ENCODE measurements at places on chromosomes 7 and 10. TPM values are rescaled to one million over a fixed set of nuclear protein-coding genes. Genes with fewer than 3 reads are reported as not detected.

MET gene
- 255 TPM for total RNA-seq

C10orf71 gene
- not detected for total RNA-seq

GUSB gene
- total RNA-seq, result 26.7 TPM

UCMA gene
- total RNA-seq, result not detected

COL13A1 gene
- total RNA-seq, result 0.35 TPM

ANKRD61 gene
- not detected for total RNA-seq

ZNF33A gene
- total RNA-seq, result 20.0 TPM

PSD gene
- 3.5 TPM for total RNA-seq

TFPI2 gene
- 65.1 TPM for total RNA-seq

KNDC1 gene
- not detected for total RNA-seq

DNA sequence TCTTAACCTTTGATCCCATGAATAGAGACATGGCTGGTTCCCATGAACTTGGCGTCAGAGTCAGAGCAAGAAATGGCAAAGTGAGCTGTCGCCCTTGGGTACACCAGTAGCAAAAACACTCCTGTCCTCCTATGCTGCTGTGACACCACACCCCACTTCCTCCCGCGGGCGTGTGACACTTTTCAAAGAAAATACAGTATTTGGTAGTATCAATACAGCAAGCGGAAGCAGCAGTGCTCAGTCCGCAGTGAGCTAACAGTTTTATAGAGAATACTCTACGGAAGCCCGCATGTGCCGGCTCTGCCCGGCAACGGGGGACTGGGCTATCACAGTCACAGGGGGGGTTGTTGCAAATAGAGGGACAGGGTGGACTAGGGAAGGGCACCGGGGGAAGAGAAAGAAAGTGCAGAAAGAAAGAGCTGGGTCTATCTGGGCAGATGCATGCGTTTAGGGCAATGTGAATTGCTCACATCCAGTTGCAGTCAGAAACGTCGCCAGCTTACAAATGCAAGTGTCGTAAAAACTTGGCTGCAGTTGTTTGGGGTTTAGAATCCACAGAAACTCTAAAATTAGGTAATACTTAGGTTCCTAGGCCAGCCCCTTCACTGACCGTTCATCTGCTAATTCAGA is 49.8 kb downstream of the PRKCQ start:
- DNase-seq, result no peak

- peak; percentile 13 for DNase-seq
These were observed 275.2 kb downstream of the AUTS2 start for GRCh38 chr7:69873512-69873911.

DNA sequence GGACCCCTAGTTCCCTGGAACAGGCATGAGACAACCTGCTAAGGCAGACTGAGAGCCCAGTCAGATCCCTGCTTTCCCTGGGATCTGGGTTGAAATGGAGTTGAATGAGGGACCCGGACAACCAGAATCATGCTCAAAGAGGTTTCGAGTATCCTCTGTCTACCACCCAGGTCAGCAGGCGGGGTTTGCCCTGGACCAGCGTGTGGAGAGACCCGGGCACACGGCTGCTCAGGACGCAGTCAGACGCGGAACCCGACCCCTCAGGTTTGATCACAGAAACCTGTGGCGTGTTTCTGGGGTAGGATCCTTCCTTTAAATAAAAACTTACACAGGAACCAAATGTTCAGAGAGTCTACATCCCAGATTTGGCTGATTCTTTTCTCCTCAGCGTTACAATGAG is 330.6 kb downstream of the PTPRN2 start:
- no peak for DNase-seq

DNA sequence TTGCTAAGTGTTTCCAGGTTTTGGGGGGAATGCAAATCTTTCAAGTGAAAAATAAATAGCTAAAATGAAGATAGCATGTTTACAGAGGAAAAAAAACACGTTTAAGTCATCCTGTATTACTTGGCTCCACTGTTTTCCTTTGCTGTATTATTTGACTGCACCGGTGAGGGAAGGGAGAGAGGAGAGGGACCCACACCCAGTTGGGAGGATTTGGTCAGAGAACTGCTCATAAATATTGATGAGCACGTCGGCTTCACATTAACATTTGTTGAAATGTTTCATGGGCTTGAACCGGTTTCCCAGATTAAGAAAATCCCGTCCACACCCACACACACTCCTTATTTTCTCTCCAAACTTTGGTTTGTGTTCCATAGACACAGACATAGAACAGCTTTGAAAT is 493.8 kb upstream of the MGMT start:
- no peak for DNase-seq

DNA sequence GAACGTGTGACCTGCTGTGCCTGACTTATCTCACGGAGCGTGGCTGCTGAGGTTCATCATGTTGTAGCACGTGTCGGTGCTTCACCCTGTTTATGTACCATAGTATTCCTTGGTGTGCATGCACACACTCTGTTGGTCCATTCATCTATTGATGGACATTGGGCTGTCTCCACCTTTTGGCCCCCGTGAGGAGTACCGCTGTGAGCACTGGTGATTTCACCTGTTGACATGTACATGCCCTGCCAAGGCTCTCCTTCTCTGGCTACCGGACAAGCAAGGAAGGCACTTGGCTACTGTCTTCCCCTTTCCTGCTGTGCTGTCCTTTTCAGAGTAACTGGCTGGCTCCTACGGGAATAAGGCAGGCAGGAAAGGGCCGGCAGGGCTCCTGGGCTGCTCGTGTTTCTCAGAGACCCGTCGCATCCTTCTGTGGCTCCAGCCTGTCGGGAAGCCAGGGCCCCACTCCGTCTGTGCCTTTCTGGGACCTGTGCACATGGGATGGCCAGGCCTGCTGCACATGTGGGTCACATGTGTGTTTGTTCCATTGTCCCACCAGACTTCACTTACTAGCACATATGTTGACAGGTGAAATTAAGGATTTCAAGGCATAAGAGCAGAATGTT is 17.8 kb upstream of the TBRG4 start:
- DNase-seq, result no peak

DNA sequence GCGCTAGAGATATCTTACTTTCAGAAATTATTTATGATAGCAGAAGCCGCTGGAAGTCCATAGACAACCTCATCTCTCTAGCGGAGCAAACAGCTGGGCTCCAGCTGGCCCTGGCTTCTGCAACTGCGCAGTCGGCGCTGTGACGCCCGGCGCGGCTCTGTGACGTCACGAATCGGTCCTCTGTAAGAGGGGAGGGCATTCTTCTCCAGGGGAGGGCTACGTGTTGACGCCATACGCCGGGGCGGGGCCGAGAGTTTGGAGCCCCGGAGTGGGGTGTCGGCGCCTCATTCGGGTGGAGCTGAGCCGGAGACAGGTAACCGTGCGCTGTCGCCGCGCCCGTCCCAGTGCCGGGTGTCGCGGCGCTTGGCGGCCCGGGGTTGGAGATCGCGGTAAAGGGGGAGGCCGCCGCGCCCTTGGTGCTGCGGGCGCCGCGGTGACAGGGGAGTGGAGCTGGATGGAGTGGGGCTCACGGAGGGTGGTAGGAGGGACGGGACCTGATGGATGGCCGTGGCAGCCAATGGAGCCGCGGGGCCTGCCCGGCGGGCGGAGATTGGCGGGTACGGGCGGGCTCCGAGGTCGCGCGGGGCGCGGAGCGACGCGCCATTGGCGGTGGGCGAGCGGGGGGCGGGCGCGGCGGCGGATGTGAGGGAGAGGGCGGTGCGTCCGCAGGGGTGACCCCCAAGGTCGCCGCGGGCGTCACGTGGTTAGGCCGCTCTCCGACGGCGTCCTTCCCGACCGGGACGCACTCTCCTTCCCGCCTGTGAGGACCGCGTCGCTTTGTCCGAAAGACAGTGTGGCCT is at the start of gene OGDH:
OGDH (plus strand) TSS at position 287 of the 800 bp plus-strand sequence. CDS start 17,717 bp downstream, outside the sequence.
- DNase-seq, result peak; percentile 92

DNA sequence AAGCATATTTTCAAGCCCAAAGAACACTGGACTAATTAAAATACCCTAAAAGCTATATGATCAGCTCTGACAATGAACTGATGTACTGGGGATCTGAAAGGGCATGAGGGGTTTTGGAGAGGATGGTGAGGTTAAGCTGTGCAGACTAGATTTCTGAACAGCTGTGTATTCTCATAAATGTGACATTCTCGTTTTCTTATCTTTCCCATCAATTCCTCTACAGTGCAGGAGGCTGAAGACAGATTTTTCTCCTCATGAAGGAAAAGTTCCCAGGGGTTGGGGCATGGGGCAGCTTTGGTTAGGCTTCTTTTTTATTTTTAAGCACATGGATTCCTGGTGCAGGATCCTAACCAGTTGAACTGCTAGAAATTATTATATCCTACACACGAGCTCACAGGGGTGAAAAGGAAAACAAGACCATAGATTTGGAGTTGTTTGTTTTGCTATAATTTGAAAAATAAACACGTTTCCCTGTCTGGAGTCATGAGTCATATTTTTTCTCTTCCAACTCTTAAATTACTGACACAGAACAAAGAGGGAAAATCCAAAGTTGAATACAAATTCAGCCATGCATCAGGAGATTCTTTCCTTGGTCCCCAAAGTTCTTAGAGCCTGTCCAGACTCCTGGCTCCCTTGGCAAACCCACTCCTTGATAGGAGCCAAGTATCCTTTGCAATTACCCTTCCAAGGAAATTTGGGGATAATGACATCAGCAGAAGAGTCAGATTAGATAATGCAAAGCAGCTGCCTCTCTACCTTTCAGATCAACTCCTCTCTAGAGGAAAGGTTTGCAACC is 147.7 kb upstream of the NPVF start:
- DNase-seq, result no peak

DNA sequence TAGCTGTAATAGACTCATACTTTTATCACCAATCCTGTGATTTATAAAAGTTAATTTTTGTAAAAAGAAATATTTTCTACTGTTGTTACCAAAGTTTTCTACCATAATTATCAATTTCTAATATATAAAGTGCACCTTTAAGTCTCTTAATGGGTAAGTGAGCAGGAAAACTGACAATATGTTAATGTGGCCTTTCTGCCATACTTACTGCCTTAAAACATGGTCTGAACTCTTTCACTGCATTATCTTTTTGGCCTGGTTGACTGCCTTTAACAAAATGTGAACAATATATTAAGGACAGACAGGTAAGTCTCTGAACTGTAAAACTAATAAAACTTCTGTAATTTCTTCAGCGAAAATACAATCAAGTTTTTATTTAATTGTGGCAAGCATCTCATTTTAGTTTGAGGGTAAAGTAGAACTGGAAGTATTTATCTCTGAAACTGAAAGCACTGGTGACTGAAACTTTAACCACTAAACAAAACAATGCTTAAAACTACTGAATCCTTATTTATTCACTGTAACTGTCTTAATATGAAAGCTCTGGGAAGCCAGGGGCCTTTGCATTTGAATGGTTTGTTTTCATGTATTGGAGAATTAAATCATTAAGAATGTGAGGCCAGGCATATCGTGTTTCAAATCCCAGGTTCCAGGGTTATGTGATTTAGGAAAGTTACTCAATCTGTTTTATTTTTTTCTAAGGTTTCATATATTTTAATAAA is 948.8 kb upstream of the POT1 start:
- no peak for DNase-seq

- peak; percentile 86 for DNase-seq
These were observed 98.9 kb downstream of the WDR11 start for GRCh38 chr10:120950051-120950561.

GRCh38 chr10:71383972-71384687 is 12.6 kb upstream of the CDH23 start:
- peak; percentile 4 for DNase-seq

DNA sequence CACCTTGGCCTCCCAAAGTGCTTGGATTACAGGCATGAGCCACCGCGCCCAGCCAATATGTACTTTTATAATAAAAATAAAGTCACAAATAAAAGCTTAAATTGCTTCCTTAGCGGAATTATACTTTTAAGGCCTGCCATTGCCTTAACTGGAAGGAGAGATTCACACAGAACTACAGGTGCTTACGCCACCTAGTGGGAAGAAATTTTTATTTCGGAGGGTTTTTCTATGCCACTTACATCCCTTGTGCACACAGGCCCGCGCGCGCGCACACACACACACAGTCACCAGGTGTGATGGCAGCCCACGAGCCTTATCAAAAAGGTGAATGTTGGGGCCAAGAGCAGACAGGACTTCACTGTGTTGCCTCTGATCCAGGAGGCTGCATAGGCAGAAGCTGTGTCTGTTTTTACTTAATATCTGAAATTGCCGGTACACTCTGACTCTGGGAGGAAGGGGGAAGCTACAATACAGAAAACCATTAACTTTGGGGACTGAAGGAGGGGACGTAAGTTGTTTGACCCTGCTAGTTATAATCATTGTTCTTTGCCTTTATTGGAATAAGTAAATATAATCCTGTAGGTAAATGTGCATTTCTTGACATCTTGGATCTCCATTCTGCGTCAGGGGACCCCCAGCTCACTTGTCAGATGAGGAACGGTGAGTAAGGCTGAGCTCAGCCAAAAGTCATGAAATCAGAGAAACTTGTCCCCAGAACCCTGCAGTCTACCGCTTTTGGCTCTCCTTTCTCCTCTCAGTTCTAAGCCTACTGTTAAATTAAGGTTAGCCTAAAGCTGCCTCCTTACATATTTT is 87.1 kb downstream of the SLC16A9 start:
- DNase-seq, result peak; percentile 64

DNA sequence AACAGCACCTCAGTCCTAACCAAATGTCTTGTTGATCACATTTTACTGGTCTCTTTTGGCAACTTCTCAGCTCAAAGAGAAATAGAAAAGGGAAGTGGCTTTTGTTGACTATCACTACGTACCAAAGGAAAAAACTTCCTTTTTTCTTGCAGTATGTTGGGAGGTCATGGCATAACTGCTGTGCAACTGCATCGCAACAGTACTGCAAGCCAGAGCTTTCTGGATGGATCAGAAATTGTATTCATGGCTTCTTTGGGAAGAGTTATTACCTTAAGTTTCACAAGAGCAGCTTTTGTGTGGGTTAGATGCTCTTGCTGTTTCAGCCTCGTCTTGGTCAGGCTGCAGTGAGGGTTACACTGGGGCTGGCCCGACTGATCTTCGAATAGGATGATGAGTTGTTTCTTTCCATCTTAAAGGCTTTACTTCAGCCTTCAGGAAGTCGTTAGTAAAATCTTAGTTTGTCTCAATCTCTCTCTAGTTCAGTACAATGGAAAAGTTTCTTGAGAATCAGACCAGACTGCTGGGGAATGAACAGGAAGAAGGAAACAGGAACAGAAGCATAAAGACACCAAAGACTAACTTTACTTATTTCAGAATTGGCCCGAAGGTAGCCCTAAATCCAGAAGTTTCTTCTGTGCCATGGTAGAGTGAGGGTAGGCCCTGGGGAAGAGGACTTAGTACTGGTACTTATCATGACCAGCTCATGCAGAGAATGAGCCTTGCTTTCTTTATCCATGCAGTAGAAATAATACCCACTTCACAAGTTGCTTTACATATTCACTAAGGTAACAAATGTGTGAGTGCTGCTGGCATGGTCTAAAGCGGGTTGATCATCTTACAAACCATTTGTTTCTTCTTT is 153.6 kb downstream of the CELF2 start:
- no peak for DNase-seq

DNA sequence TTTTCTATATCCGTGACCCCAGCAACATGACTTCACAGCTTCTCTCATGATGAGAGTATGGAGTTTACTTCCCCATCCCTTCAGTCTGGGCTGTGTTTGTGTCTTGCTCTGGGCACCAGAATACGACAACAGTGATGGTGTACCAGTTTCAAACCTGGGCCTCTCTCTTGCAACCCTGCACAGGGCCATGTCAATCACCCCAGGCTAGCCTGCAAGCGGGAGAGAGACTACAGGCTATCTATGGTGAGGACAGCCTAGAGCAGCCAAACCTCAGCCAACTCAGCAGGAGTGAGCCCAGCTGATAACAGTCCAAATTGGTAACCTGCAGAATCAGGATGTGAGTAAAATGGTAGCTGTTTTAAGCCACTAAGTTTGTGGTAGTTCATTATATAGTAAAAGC is 235.8 kb downstream of the CHCHD3 start:
- no peak for DNase-seq

- DNase-seq, result no peak
These were observed 57.0 kb downstream of the CDC123 start for GRCh38 chr10:12252882-12253546.

GRCh38 chr10:120671491-120671890 is 179.7 kb upstream of the WDR11 start:
- DNase-seq, result no peak
